A549 treated with dexamethasone at 1 μM for 4 hours (cell line): ENCODE measurements at places on chromosomes 7 and 10. TPM values are rescaled to one million over a fixed set of nuclear protein-coding genes. Genes with fewer than 3 reads are reported as not detected.

Gene KMT2E
- total RNA-seq = 14.1 to 25.2 TPM (median 21.0 TPM) in 5 replicates

Gene MMRN2
- 0.66 to 1.5 TPM (median 0.81 TPM) in 5 replicates for total RNA-seq

Gene ZPBP
- not detected in 5 replicates for total RNA-seq

Gene NKX2-3
- 0.05 TPM in 2 of 5 replicates, not detected in the others for total RNA-seq

Gene MEST
- total RNA-seq = 36.1 to 44.5 TPM (median 42.4 TPM) in 5 replicates

Gene UPP1
- 57.5 to 83.6 TPM (median 68.0 TPM) in 5 replicates for total RNA-seq

Gene LAMB4
- total RNA-seq = 0.13 to 0.36 TPM (median 0.19 TPM) in 5 replicates

Gene CFAP69
- total RNA-seq = 1.2 to 2.3 TPM (median 2.0 TPM) in 5 replicates
